ENCODE measurements at places on chromosomes 1 and 21. TPM values are rescaled to one million over a fixed set of nuclear protein-coding genes. Genes with fewer than 3 reads are reported as not detected.

AKR7A3 gene
- polyA plus RNA-seq: 0.46 TPM

GRCh38 chr1:45772971-45773370 is 22.5 kb upstream of the IPP start:
- DNase-seq: no peak

MROH7 gene
- polyA plus RNA-seq: 0.95 TPM

CCDC190 gene
- not detected for polyA plus RNA-seq

DNA sequence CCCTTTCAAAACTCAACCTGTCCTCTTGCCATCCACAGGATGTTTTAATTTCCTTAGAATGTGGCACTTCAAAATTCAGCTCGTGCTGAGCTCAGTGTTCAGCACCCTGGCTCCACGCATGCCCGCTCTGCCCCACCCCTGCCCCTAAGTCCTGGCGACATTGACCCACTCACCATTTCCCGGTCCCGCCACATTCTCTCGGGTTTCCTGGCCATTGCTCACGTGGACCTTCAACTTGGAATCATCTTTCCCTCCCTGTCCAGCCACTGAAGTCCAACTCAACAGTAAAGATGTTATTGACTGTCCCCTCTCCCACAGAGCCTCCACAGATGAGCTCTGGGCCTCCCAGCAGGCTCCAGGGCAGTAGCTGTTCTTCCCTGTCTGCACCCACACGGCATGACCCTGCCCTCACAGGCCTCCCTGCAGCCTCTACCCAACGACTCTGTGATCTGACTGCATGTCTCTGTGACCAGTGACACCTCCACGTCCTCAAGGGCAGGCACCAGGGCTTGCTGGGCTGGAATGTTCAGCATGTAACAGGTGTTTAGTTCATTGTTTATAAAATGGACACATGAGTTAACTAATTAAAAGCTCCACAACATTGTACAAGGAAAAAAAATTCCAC is 53.8 kb downstream of the ITPKB start:
- no peak for DNase-seq

DNA sequence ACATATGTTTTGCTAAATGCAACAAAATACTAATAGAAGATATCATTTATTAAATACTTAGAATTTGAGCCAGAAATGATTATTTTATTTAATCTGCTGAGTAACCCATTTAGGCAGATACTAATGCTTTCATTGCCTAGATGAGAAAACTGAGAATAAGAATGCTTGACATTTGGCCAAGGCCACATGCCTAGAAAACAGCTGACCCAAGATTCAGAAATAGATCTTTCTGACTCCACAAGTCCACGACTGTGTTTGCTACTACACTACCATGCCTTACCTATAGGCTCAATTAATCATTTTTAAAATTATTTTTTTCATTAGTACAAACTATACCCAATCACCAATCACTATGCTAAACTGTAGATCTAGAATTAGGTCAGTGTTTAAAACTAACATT is 129.7 kb downstream of the ATP1B1 start:
- DNase-seq: no peak

NEGR1 gene
- 1.0 TPM for polyA plus RNA-seq

- DNase-seq: peak; percentile 86
Observed at GRCh38 chr1:155126556-155127104, 1.0 kb upstream of the EFNA1 start.

SELP gene
- 0.34 TPM for polyA plus RNA-seq
